Esophagus squamous epithelium (tissue), 5 donors: ENCODE measurements at places on chromosomes 16 and 17.

DNA sequence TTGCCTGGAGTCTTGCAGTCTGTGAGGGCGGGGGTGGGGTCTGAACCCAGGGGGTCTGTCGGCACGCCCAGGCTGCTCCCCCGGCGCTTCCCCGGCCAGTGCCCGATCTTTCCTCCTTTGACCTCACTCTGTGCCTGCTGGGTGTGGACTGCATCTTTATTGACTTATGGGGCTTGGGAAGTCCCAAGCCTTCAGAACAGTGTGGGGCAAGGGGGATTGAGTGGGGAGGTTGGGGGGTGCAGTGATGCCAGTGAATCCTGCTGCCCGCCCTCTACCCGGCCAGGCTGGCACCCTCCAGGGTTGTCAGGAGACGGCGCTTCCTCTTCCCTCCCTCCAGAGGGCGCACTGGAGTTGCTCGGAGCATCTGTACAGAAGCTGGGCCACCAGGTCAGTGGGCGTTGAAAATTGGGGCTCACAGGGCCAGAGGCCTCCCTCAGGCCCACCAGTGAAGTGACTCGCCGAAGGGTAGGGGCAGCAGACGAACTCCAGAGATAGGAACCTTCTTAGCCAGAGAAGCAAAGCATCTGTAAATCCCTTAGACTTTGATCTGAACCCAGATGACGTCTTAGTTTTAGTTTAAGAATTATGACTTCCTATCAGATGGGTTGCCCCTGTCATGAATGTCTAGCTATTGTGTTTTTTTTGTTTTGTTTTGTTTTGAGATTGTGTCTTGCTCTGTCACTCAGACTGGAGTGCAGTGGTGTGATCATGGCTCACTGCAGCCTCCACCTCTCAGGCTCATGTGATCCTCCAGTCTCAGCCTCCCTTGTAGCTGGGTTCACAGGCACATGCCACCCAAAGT is 184.8 kb upstream of the CIBAR2 start:
- no peak for DNase-seq

- no peak for DNase-seq
These were observed 10.5 kb downstream of the LPO start for GRCh38 chr17:58248955-58249269.

DNA sequence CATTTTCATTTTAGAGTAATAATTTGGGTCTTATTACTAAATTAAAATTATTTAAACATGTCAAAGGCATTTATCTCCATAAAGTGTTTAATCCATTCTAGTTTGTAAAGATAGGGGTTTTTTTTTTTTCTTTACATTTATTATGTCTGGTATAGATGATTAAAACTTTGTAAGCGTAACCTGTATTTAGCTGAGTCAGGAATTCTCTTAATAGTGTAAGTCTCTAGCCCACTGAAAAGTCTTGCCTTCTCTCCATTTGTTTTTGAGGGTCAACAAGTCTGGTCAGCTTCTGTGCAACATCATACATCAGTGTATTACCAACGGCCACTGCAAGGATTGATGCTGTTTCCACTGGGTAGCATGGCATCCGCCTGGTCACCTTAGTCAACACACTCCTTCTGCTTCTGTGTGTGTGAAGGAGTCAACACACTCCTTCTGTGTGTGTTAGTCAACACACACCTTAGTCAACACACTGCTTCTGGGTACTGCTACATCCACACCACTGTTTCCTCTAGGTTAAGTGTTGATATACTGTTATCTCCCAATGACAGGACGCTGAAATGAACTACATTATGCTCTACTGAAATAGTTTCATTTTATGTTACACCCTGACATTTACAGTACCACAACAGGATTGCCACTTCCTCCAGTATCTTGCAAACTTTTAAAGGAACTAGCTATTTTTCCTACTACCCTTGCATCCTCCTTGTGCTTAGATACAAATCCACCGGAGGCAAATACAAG is 37.3 kb upstream of the VWA3A start:
- no peak for DNase-seq

- DNase-seq = no peak
These were observed 123.1 kb upstream of the MAF start for GRCh38 chr16:79723583-79724168.
